Activated CD4-positive, CD25-positive, alpha-beta regulatory T cell treated with anti-CD3 and anti-CD28 coated beads, Interleukin-2, amount 50 U/mL, for 72 hours (primary cell): ENCODE measurements at places on chromosomes 16 and 17.

DNA sequence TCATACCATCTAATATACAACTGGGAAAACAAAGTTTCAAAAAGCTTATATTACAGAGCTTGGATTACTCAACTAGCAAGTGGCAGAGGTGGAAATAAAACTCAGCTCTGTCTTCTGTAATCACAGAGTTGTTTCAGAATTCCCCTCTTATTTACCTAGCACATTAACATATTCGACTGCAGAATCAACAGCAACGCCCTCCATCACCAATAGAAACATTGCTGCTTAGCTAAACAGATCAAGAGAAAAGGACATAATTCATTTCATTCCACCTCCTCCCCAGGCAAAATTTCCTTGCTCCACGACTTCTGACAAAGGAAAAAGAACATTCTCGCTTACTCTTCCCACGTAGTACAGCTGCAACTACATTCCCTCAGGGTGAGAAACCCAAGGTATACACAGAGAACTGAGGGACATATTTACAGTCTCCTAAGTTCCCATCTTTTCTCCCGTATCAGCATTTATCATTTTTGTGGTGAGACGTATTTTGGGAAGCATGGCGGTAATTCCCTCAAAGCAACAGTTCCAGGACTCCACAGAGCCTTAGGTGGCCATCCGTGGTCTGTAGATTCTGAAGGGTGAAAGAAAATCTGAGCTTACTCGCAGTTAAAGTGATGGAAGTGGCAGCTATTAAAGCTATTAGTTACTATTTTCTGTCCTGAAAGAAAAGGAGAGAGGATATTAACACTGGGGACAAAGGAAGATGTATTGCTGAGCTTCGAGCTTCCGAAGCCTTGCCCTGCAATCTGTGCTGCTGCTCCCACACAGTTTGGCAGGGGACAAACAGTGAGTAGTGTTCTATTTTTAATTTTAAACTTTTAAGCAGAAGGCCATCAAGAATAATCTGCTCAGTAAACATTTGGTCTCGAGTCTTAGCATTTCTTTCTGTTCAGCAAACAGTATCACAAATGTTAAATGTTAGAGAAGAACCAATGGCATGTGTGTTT, 1296.2 kb downstream of the CDH8 start:
- DNase-seq: no peak

DNA sequence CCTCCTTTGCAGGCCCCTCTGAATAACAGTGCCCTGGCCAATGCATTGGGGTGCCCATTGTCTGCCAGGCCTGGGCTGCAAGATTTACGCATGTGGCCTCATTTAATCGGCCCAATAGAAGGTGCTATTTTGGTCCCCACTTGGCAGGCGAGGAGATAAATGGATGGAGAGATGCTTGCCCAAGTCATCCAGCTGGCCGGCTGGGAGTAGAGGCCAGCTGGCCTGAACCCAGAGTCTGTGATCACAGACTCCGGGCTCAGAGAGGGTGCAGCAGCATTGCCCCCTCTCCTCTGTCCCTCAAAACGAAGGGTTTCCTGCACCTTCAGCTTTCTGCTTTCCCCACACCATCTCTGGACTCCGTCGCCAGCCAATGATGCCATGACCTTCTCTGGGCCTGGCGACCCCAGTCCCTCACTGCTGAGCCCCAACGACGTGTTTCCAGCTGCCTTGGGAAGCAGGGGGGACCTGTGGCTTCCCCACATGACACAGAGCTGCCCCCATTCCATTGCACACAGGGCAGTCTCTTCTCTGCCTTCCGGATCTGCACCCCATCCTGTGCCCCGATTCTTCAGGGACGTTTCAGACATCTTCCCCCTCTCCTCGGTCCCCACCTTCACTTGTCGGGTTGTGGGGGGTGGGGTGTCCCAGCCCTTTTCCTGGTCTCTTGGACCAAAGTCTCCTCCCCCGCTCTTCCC, 3.5 kb upstream of the ADGRG1 start:
- no peak for DNase-seq

GRCh38 chr16:22684574-22685458, 129.1 kb upstream of the HS3ST2 start:
- no peak for DNase-seq

DNA sequence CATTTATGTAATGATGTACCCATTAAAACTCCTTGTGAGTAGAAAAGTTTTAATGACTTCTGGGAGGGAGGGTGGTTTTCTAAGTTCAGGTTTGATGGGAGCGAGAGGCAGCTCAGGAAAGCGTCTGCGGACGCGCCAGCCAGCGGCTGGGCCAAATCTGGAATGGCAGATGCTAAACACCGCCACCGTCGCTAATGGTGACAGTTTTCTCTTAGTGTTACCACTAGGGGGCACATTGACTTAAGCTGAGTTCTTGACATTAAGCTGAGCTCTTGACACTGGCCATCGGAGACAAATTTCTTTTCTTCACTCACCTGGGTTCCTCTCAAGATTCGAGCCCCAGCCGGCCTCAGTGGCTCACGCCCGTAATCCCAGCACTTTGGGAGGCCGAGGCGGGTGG, 6.7 kb downstream of the TRPV1 start:
- DNase-seq: no peak

DNA sequence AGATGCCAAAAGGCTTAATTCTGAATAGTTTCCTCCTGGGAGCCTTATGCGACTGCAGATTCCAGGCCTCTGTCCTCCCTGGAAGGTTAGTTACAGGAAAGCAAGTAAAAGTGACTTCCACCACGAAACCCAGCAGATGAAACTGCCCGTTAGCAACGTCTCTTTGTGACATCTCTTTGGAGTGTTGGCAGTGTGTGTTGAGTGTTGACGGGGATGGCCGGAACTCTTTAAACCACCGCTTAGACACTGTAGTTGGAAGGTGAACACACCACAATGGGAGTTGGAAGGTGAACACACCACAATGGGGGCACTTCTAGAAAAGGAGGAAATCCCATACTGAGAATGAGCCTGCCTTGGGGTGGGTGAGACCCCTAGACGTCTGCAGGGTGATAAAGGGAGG, 858 bp downstream of the SKAP1 start:
- DNase-seq: no peak

- no peak for DNase-seq
These were observed 368.3 kb downstream of the SEC14L1 start for GRCh38 chr17:77509089-77509488.

DNA sequence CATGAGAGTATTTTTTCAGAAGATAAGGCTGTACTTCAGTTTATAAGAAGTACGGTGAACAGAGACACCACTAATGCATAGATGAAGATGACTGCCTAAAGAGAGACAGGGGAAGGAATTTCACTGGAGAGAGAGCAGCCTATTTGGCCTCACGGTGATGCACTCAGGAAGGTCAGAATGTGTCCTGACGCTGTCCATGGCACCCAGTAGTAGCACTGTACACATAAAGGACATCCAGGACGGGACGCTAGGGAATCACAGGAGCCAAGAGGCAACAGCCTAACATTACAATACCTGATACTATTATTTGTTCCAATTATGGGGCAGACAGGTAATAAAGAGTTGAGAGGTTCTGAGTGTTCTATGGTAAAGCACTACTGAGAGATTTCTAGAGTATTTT, 24.9 kb upstream of the LRRC37A start:
- no peak for DNase-seq

GRCh38 chr17:27825459-27825858, 25.1 kb upstream of the NOS2 start:
- DNase-seq: no peak

DNA sequence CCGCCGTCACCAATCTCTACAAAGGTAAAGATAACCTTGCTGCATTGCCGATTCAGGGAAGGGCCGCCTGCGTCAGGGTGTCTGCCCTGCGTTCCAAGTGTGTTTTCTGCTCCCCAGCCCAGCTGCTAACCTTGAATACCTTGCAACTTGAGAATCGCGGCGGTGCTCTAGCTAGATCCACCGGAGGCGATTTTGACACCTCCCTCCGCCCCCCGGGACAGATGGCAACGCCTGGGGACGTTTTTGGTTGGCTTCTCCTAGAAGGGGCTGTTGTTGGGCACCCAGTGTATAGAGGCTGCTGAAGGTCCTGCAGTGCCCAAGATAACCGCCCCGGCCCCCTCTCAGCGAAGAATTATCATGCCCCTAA, 1.5 kb downstream of the HAPSTR1 start:
- no peak for DNase-seq

GRCh38 chr17:27804113-27804512, 3.8 kb upstream of the NOS2 start:
- DNase-seq: no peak

GRCh38 chr17:78777881-78778280, 4.2 kb downstream of the CYTH1 start:
- DNase-seq: no peak

DNA sequence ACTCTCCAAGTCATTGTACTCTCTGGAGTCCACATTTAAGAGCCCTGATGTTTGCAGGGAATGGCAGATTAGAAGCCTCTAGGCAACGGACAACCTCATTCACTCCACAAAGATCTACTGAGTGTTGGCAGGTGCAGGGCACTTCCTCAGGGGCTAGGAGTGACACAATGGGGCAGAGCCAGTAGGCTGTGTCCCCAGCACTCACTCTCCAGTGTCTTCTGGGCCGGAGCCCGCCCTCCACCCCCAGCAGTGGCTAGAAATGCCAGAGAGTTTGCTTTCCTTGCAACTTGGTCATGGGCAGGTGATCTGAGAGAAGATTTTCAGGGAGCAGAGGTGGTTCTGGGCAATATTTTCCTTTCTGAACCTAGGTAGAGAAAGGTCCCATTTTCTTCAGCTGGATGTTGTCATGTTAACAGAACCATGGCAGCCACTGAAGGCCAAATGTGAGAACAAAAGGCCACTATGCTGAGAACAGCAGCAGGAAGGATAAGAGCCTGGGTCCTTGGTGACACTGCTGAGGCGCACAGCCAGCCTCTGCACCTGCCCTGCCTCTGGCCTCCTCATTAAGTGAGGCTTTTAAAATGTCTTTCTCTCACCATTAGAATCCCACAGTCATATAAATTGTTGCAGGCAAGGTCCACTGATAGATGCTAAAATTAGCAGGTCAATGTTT, 96.2 kb downstream of the USP31 start:
- no peak for DNase-seq

DNA sequence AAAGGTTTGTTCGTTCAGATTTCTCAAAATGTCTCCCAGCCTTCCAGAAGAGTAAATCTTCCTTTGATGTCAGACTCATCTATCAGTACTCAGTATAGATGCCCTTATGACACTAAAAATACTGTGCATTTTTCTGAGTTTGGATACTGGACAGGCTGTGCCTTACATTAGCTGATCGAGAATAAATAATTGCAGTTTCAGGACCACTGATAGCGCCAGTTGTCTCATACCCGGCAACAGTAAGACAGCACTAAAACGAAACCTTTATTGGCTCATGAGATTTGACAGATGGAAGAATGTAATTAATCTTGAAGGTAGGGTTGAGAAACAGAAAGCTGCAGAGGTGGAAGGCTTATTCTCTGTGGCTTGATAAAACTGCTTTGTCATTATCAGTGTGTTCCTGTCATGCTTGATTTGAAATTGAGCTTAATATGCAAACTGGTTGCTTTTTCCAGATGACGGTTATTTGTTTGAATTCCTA, 1.2 kb downstream of the ATP6V0A1 start:
- DNase-seq: no peak

- no peak for DNase-seq
These were observed 82.6 kb upstream of the GNAO1 start for GRCh38 chr16:56108724-56109123.

GRCh38 chr17:4607773-4608187, 23.5 kb downstream of the SMTNL2 start:
- DNase-seq: no peak

DNA sequence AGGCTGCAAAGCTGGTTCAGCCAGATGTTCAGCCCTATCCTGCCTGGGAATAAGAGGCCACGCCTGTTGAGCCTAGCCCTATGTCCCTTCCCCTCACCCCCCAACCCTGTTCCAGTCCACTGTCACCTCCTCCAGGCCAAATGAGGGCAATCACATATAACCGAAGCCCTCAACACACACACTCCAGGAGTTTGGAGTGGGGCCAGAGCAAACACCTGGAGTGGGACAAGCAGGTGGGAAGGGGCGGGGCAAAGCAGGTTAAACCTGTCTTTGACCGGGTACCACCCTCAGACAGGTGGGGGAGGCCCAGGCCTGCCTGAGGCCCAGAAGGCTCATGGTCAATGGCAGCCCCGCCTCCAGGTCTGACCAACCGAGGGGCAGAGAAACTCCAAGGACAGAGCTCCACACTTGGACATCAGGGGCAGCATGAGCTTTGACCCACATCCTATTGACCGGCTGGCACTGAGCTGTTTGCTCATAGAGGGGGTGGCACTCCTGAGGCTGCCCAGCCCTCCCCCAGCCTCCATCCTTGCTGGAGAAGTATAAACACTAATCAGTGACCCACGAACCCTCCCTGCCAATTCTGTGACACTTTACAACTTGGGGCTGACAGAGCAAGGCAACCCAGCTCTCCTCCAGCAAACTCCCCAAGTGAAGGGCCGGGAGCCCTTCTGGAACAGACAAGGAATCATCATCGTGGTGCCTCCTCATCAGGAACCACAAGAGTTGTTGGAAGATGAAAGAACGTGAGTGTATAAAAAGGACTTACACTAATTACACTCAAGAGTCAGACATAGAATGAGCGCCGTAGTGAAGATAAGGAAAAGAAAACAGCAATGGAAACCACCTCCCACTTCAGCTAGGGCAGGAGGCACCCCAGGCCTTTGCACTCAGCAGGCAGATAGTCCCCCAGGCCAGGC, 1.5 kb downstream of the ESRP2 start:
- no peak for DNase-seq

- DNase-seq: no peak
These were observed 452.8 kb downstream of the SLC39A11 start for GRCh38 chr17:72639711-72640110.

- DNase-seq: no peak
These were observed 34.8 kb upstream of the CPHXL start for GRCh38 chr16:75761108-75761507.

DNA sequence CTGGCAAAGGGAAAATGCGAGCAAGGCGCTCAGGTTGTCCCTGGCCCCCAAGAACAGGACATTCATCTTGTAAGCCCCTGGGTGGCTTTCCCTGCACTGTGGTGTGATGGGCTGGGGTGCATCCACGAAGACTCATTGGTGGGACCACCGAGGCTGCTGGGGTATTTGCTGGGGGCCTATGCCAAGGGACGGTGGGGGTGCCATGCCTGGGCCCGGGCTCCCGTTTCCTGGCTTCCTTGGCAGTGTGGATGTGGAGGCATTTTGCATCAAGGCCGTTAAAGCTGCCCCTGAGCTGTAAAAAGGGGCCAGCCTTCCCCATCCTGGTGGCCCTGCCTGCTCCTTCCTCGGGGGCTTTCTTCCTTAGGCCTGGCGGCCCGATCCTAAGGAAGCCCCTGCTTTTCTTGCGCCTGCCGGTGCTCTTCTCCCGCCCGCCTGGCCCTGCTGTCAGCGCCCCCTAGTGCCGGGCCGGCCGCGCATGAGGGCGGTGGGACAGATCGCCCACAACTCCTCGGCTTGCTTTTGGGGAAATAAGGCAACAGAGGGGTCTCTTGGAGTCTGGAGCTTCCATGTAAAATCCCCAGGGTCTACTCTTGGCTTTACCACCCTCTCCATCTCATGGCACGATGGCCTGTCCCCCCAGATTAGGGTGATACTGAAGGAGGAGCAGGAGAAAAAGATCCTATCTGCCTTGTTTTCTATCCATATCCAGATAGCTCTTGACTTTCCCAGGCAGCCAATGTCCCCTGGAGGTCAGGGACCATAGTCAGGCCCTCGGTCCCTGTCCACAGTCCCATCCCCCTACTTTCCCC, 9.8 kb upstream of the TBX2 start:
- DNase-seq: peak; percentile 65

GRCh38 chr16:72044825-72045359, 9.4 kb upstream of the HP start:
- DNase-seq: no peak

GRCh38 chr16:89655062-89655643, 2.4 kb downstream of the CHMP1A start:
- DNase-seq: no peak
